ENCODE measurements at places on chromosomes 7 and 10.
A peak's percentile ranks its signal among the peaks of the same experiment; 100 is the strongest.

- DNase-seq, result peak; percentile 50
Measured at GRCh38 chr7:24965831-24966708, 13.9 kb downstream of the OSBPL3 start.

DNA sequence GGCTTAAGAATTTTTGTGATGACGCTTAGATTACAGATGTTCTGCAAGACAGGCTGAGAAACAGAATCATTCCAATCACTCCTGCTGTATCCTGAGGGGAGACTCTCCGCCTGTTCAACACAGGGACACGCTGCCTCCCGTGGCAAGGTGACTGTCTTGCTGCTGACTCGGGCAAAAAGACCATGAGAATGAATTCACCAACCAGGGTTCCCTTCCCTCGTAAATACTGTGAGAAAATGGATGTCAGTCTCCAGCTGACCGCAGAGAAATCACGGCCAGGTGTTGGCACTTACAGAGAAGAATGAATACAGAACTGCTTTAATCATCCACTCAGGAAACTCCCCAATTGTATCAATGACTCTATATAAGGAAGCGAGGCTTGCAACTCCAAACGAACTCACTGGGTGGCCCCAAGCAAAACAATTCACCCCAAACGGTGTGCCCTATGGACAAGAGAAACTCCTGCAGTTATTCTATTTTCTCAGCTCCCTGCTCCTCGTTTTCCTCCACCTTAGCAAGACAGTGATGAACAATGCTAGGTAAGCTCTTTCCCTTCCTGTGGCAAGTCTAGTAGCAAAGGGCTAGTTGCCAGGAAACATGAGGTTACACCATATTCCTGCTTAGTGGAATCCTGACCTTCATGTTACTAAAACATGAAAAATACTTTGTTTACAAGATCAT is 22.8 kb downstream of the GNA12 start:
- no peak for DNase-seq

DNA sequence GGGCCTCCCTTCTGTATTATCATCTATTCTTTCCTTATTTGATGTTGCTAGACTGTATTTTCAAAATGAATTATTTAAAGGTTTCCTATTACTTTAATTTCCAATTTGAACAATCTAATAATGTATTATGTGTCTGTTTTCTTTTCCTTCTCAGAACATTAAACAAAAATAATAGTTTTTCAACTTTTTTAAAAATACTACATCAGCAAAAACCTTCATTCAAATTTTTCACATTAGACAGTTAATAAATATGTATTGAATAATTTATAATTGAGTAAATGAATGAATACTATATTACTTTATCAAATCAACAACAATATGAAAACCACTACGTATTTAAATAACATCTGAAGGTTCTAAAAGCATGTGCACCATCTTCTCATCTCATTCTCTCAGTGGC is 644.1 kb upstream of the SEMA3D start:
- no peak for DNase-seq

GRCh38 chr10:76911184-76911583 is 726.4 kb downstream of the KCNMA1 start:
- no peak for DNase-seq

GRCh38 chr7:26286157-26286556 is 5.5 kb upstream of the SNX10 start:
- DNase-seq, result no peak

GRCh38 chr7:68770649-68771048 is 827.6 kb upstream of the AUTS2 start:
- DNase-seq, result no peak

- DNase-seq, result no peak
Measured at GRCh38 chr7:17041324-17041723, 159.5 kb upstream of the AGR3 start.

DNA sequence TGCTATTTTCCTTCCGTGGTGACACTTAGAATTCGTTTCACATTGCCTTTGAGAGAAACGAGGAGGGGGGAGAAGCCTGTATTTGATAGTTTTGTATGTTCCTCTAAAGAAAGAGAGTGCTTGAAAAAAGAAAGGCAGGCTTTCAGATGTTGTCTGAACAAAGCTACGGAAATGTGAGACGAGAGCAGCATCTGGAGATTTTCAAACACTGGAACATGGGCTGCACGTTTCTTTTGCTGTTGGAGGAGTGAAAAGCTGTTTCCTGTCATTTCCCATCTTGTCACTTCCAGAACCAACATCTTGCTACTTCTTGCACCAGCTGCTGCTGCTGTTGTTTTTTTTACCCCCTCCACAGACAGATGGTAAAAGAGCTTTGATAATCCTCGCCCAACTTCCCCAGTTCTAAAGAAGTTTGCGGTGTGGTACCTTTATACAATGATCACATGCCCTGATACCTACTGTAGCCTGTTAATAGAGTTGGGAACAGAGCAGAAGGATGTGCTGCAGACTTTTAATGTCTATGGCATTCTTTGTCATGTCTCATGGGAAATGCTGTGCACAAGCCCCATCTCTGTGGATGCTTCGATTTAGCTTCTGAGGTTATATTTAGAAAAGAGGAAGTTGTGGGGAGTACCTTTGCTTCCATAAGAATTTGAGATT is 408.1 kb downstream of the AUTS2 start:
- no peak for DNase-seq

All from activated T-cell treated with anti-CD3 and anti-CD28 coated beads, Interleukin-2, amount 50 U/mL, for 72 hours (primary cell).